NCI-H460 (cell line): ENCODE measurements at places on chromosomes 7 and 10.

DNA sequence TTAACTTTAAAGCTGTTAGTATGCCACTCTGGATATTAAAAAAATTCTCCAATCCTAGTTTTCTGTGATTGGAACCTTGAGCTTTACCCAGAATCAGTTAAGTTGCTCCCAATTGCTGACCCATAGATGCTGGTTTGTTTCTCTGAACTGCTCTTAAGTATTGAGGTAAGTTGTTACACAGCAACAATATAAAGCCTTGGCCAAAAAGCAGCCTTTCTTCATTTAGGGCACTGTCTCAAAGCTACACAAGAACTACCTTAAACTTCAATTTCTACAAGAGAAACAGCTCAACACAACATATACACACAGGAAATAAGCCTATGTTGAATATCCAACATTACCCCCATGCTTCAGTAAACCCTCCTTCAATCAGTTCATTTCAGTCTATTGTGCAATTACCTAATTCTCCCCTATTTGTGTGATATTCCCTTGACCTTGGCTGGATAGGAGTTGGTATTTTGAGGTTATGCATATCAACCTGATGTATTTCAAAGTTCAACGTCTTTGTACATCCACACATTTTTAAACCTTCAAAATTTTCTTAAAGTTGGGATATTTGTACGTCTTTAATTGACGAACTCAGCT, 11.5 kb downstream of the HNRNPA2B1 start:
- DNase-seq, result no peak

GRCh38 chr10:129978980-129979379, 14.9 kb upstream of the EBF3 start:
- no peak for DNase-seq

- DNase-seq, result no peak
Measured at GRCh38 chr10:80371467-80371866, 14.9 kb downstream of the DYDC2 start.

- no peak for DNase-seq
Measured at GRCh38 chr10:62005687-62006086, 104.2 kb downstream of the ARID5B start.

DNA sequence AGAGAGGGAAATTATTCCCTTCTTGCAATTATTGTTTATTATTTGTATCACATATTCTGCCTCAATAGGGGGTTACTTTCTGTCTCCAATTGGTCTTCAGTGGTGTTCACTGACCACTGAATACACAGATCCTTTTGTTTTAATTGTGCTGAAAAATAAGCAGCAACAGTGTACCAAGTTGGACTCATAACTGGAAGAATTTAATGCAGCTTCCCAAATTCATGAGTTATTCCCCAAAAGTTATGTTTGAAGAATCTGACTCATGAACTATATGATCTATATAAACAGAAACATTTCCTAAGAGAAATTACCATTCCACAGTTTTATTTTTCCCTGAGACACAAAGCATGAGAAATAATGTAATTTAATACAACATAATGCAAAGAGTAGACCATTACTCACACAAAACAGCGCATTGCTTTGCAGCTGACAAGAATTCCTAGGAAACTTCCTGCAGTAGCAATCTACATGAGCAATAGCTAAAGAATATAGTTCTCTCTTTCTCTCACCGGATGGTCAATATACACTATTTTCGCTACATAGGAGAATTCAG, 479.2 kb downstream of the HTR7 start:
- no peak for DNase-seq

- no peak for DNase-seq
Measured at GRCh38 chr7:43758822-43759683, 573 bp downstream of the BLVRA start.

- peak; percentile 11 for DNase-seq
Measured at GRCh38 chr10:65861249-65861648, 1064.6 kb upstream of the LRRTM3 start.

GRCh38 chr10:91150631-91151030, 69.8 kb upstream of the PCGF5 start:
- DNase-seq, result no peak

- DNase-seq, result no peak
Measured at GRCh38 chr7:14902589-14903067, at the start of gene DGKB. DGKB (minus strand) TSS chr7:14902751.

GRCh38 chr7:49852619-49853462, 79.4 kb downstream of the VWC2 start:
- peak; percentile 73 for DNase-seq

DNA sequence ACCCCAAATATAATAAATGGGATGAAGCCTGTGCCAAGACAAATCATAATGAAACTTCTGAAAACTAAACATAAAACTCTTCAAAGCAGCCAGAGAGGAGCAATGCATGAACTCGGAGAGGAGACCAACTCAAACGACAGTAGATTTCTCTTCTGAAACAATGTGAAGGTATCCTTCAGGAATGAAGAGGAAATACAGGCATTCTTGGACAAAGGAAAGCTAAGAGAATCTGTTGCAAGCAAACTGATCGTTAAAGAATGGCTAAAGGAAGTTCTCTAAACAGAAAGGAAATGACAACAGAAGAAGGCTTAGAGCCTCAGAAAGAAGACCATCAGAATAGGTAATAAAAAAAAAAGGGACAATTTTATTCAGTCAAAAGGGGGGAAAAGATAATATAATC, 6.6 kb downstream of the GNA12 start:
- DNase-seq, result no peak

DNA sequence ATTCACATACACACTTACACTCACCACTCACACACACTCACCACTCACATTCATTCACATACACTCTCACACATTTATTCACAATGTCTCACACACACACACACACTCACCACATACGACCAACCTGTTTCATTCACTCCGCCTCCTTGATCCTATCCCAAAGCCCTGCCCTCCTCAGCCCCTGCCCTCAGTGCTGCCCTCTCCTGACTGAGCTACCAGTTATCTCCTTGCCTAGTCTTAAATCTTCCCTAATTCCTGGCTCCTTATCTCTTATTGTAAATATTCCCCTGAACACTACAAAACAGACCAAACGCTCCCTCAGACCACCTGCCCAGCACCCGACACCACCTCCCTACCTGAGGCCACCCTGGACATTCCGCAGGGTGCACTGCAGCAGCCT, 26.1 kb upstream of the C10orf120 start:
- no peak for DNase-seq

DNA sequence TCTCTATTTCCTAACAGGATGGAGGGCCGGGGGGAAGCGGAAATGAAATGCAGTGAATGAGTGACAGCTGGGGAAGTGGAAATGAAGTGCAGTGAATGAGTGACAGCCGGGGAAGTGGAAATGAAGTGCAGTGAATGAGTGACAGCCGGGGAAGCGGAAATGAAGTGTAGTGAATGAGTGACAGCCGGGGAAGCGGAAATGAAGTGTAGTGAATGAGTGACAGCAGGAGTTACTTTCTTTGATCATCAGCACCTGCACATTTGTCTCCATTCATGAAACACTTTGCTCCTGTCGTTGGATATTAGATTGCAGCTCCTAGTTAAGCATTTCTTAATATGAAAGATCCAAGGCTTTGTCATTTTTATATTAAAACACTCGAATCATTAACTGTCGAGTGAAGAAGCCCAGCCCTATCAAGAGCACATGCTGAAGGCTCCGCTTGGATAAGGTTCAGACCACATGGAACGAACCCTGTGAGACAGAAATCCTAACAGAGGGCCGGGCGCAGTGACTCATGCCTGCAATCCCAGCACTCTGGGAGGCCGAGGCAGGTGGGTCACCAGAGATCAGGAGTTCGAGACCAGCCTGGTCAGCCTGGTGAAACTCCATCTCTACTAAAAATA, 406.0 kb upstream of the ADARB2 start:
- DNase-seq, result no peak

DNA sequence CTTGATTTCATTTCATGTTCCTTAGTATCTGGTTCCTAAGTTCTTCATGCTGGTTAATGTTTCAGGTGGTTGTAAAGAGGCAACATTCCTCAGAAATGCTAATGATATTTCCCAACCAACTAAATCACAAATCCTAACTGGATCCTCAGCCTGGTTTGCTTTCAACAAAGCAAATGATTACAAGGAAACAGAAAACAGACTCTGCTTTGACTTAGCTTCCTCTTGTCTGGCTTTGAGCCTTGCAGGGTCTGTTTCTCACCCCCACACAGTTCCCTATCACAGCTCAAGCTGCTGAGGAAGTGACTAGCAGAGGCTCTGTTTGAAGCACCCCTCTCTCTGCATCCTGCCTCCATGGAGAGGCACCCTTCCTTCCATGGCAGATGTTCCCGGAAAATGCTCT, 130.2 kb upstream of the CTTNBP2 start:
- DNase-seq, result no peak

- no peak for DNase-seq
Measured at GRCh38 chr7:19098510-19098909, 18.9 kb downstream of the TWIST1 start.

- peak; percentile 84 for DNase-seq
Measured at GRCh38 chr7:106660862-106661720, at the start of gene CCDC71L. CCDC71L (minus strand) TSS chr7:106661158; CDS start chr7:106660896, 262 bp downstream.

GRCh38 chr7:130278860-130279259, 12.2 kb downstream of the CPA2 start:
- no peak for DNase-seq

- DNase-seq, result no peak
Measured at GRCh38 chr10:125559210-125559609, 123.8 kb downstream of the TEX36 start.

- DNase-seq, result no peak
Measured at GRCh38 chr10:31291123-31291522, 27.9 kb upstream of the ZEB1 start.

- no peak for DNase-seq
Measured at GRCh38 chr7:27250557-27251070, 8.0 kb downstream of the EVX1 start.

DNA sequence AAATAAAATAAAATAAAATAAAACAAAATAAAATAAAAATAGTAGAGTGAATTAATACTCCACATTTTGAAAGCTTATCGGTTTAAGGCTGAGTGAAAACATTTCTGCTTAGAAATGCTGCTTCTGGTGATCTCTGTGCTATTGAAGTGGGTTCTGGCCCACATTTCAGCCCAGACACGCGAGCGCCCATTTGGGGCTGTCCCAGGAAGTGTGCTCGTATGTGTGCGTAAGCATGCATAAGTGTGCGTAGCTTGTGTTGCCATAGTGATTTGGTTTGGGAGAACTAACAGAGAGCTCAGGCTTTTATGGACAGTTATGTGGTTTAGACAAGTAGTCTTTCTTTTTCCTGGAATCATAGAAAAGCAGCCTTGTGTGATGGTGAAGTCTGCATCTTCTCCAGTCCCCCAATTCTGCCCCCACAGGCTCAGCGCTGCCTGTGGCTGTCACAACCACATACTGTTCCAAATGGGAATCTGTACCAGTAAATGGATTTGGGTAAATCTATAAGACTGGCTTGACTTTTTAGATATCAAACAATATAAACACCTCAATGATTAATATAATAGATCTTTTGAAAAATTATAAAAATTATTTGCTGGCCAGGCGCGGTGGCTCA, 29.8 kb upstream of the PURB start:
- DNase-seq, result no peak

DNA sequence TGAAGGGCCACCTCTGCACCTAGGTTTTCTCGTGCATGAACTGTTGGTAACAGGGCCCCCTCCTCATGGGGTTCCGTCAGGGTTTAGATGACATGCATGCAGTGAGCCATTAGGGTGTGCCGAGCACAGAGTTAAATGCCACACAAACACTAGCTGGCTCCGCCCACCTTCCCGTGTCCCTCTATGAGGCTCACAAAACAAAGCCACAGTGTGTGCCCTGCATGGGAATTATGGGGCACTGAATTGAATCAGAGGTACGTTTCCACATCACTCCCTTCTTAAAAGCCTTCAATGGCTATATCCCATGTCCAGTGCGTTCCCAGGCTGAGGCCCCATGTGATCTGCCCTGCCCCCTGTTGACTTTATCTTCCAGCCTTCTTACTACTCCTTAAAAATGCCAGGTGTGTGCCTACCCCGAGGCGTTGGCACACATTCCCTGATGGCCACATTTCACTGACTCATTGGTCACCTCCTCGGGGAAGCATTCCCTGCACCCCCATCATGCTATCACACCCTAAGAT, 35.7 kb downstream of the GSDME start:
- DNase-seq, result no peak

GRCh38 chr10:58028597-58029366, 238.9 kb downstream of the IPMK start:
- no peak for DNase-seq

- no peak for DNase-seq
Measured at GRCh38 chr10:71209731-71210541, 2.4 kb upstream of the UNC5B start.

- DNase-seq, result no peak
Measured at GRCh38 chr10:130358981-130359650, 222.9 kb downstream of the GLRX3 start.
